ENCODE measurements at places on chromosomes 5 and 9. TPM values are rescaled to one million over a fixed set of nuclear protein-coding genes. Genes with fewer than 3 reads are reported as not detected.

LPAR1 gene
- 21.3 TPM for total RNA-seq

TNC gene
- total RNA-seq = 1.0 TPM

FOXI1 gene
- not detected for total RNA-seq

TNFSF8 gene
- total RNA-seq = not detected

SLC25A2 gene
- total RNA-seq = not detected
